Activated T-cell treated with anti-CD3 and anti-CD28 coated beads, Interleukin-2, amount 50 U/mL, for 4 hours (primary cell): ENCODE measurements at places on chromosomes 16 and 17.

GRCh38 chr17:78933959-78934568 lies 8.9 kb upstream of the TIMP2 start:
- no peak for DNase-seq

DNA sequence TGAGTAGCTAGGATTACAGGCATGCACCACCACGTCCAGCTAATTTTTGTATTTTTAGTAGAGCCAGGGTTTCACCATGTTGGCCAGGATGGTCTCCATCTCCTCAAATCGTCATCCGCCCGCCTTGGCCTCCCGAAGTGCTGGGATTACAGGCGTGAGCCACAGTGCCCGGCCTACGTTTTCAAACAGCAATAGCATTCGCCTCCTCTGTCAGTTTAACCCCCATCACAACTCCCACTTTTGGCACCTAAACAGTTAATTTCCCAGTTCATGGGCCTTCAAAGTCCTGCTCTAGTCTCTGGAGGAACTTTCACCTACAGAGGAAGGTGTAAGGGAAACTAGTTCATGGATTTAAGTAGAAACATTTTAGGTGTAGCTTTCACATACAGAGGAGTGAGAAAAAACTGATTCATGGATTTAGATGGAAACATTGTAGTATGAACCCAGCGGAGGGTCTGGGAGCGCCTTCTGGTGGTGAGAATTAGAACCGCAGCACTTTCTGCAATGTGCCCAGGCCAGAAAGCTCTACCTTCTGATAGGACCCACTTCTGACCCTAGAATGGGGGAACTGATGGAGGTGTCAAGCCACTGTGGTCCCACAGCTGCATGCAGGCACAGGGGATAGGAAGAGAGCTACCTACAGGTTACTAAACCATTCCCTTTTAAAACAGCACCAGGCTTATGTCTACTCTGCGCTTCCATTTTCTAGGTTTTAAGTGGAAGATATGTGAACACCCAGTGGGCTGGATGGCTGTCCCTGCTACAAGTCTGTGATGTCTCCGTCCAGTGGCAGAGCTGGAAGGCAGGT lies 12.0 kb upstream of the MEOX1 start:
- DNase-seq: peak; percentile 71

DNA sequence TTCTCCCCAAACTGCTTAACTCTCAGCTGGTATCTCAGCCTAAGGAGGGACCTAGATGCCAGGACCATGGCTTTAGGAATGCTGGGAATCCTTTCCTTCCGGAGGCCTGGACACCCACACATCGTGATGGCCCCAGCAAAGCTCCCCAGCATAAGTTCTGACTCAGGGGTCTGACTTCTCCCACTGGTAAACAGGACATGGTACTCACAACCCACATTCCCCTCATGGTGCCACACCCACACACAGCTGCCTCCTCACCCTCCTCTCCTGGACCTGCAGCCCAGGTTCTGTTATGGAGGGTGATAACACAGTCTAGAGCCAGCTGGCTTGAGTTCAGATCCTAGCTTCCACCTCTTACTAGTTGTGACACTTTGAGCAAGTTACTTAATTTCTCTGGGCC lies 719 bp upstream of the RNF227 start:
- DNase-seq: no peak

- DNase-seq: no peak
Measured at GRCh38 chr16:19094542-19095365, 19.0 kb upstream of the ITPRIPL2 start.

DNA sequence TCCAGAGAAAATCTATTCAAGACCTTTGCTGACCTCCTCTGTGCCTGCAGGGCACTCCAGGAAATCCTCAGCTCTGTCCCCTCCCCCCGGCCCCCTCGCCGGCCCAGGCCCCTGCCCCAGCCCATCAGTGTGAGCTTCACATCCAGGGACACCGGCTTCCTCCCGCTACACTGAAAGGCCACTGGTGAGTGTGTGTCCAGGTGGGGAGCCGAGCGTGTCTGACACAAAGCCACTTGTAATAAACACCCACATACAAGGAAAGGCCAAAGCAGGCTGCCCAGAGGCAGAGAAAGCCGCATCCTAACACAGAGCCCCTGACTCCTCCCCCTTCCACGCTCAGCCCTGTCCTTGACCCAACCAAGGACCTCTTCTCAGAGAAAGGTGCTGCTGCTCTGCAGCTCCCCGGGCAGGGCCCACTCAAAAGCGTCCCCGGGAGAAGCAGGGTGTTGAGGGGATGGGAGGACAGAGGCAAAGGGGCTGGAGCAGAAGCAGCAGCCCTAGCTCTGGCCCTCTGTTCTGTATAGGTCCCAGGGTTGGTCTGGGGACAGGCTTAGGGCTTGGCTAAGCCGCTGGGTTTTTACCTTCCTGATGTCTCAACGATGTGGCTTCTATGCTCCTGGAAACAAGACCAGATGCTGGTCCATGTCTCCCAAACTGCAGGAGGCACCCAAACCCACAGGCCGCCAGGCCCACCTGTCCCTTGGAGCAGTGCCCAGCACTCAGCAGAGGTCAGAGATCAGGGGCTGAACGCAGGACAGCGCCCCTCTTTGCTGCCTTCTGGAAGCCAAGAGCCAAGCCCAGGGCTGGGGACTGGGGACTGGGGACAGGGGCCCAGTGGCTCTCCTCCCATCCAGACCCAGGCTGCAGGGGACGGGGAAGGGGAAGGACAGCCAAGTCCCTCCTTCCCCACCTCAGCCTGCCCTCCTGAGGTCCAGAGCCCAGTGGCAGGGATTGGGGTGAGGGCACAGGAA lies 15.3 kb downstream of the MNT start:
- DNase-seq: no peak

DNA sequence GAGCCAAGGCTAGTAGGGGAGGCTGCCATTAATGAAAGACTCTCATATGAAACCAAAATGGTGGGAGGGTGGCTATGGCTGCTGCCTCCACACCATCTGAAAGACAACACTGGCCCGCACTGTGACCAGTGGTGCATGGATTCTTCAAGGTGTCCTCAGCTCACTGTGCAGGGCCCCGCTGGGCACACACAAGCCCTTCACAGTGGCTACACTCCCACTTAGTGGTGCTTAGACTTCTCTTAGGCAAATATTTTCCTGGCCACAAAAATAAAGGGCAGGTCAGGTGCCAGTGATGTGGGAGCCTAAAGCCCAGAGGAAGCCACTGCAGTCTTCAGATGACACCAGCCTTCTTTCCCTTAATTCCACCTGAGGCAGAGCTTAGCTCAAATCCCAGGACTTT lies 38.1 kb upstream of the IRX3 start:
- no peak for DNase-seq

GRCh38 chr17:32964541-32964940 lies 27.1 kb upstream of the SPACA3 start:
- DNase-seq: no peak

- DNase-seq: no peak
Measured at GRCh38 chr17:81013642-81014041, 21.3 kb upstream of the BAIAP2 start.

- DNase-seq: no peak
Measured at GRCh38 chr17:55186937-55187770, 77.6 kb upstream of the HLF start.

- DNase-seq: no peak
Measured at GRCh38 chr16:1387331-1387730, 27.2 kb downstream of the UNKL start.

GRCh38 chr16:19432429-19432828 lies 14.7 kb downstream of the TMC5 start:
- DNase-seq: no peak

GRCh38 chr17:57480438-57481196 lies 224.3 kb downstream of the MSI2 start:
- DNase-seq: no peak

DNA sequence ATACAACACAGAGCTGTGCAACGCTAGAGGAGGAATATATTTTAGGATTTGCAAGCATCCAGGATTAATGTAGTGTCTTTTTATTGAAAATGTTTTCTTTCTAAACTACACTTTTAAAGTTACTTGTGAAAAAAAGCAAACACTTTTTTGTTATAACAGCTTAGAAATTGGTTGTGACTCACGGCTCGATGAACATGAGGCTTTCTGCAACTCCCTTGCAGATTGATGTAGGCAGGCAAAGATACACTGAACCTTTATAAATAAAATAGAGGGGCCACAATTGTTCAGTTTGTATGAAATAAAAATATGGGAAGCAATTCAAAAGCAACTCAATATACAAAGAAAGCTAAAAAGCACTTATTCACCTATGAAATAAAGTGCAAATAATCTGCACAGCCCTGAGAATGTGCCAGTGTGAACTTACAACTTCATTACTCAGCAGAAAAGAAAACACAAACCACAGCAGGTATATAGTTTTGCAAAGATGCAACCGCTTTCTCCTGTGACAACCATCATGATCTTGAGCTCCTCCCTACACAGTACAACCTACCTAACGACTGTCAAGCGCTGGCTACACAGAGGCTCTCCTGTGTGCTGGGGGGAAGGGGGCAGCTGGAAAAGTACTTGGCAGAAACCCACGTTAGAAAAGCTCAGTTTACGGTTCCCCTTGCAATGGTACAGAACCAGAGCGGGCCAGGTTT lies 948 bp downstream of the LUC7L start:
- DNase-seq: no peak

- no peak for DNase-seq
Measured at GRCh38 chr16:27571433-27572326, 21.7 kb downstream of the KATNIP start.

DNA sequence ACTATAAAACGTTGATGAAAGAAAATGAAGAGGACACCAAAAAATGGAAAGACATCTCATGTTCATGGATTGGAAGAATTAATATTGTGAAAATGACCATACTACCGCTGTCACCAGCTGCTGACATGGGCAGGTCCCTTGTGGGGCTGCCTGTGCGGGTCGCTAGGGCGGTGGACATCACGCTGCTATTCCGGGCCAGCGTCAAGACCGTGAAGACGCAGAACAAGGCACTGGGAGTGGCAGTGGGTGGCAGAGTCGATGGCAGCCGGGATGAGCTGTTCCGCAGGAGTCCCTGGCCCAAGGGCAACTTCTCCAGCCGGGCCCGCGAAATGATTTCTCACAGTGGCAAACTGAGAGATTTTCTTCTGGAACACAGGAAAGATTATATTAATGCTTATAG lies 48.2 kb upstream of the NSRP1 start:
- DNase-seq: no peak

DNA sequence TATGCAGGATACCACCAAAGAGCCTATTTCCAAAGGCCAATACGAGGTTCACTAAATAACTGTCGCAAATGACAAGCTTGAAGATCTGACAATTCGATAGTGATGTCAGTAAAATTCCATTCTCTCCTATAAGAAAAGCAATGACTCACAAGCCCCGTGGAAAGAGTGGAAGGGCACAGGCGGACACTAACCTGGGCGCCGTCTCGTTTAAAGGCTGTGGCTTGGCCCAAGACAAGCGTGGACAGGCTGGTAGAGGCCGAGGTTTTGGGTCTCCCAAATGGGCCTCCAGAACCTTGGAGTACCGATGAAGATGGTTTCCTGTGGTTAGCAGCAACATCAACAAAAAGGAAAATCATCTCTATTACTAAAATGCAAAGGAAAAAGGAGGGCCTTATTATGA lies 16.5 kb upstream of the SLC38A8 start:
- DNase-seq: no peak

DNA sequence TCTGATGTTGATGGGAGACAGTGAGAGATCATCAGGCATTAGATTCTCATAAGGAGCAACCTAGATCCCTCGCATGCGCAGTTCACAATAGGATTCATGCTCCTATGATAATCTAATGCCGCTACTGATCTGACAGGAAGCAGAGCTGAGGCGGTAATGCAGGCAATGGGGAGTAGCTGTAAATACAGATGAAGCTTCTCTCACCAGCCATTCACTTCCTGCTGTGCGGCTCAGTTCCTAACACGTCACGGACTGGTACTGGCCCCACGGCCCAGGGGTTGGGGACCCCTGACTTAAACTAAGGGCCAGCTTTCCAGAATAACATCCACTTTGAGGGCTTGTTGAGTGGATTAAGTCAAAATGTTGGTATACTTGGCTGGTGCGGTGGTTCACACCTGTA lies 2.6 kb upstream of the TMEM219 start:
- no peak for DNase-seq

DNA sequence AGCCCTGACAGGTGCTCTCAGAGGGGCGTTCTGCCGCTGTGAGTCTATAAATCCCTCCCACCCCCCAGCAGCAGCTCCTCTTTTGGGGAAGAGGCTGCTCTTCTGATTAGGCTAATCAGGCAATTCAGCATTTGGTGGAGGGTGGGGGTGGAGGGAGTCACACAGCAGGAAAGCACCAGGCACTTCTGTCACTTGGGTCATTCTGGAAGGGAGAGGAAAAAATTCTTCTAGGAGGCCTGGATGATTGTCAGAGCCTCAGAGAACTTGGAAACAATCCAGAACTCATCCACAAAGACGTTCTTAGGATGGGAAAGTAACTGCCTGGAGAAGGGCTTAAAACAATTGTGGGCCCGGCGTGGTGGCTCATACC lies 7.3 kb upstream of the SSTR2 start:
- DNase-seq: no peak

DNA sequence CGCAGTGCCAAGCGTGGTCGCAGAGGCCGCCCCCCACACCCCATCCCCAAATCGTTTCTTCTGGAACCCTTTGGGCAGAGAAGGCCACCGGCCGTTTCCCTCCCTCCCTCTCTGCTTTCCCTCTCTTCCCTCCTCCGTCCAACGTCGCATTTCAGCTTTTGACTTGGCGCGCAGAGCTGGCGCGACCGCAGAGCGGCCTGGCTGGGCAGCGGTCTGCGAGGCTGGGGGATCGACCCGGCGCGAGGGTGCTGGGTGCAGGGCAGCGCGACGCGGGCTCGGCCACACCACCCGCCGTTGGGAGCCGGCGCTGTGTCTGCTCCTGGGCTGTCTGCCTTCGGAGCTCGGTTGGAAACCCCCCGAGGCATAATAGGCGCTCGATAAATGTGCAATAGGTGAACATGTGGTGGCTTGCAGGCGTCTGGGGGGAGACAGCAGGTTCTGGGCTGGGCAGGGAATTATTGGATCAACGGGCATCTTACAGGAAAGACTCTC lies 2.8 kb upstream of the NTN3 start:
- DNase-seq: no peak

GRCh38 chr16:31085411-31085810 lies 3.3 kb downstream of the PRSS53 start:
- no peak for DNase-seq

DNA sequence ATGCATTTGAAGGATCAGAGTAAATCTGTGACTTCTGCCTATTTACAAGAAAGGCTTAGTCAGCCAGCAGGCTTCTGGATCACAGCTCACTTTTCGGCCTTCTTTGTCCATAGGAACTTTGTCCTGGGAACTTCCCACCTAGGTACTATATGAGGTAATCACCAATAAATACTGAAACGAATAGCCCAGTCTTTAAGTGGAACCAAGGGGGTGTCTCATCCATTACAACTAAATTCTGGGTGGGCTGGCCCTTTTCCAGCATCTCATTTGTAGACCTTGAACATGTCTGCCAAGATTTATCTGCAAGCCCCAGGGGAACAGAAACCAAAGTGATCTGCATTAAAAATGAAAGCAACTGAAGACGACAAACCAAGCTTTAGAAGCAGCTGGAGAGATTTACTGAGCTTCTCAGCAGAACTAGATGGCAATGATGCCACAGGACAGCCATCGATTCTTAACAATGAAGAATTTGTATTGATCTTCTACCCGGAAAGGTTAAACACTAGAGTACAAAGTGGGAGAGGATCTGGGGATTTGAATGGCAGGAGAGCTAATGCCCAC lies 55.5 kb downstream of the SNX11 start:
- DNase-seq: no peak
